Daoy (cell line): ENCODE measurements at places on chromosomes 2 and 18. TPM values are rescaled to one million over a fixed set of nuclear protein-coding genes. Genes with fewer than 3 reads are reported as not detected.

Gene FBXO41
- 0.98 and 1.3 TPM in 2 replicates for total RNA-seq

Gene ELMOD3
- total RNA-seq: 7.5 and 8.5 TPM in 2 replicates

Gene RAB27B
- total RNA-seq: 0.77 and 1.1 TPM in 2 replicates

Gene LIMS3
- total RNA-seq: 0.42 and 0.86 TPM in 2 replicates

Gene MSH2
- total RNA-seq: 75.1 and 105 TPM in 2 replicates

Gene PDE1A
- not detected in 2 replicates for total RNA-seq

Gene IL37
- not detected in 2 replicates for total RNA-seq

Gene MFSD2B
- total RNA-seq: 0.06 TPM in 1 of 2 replicates, not detected in the other

Gene CHST9
- 0.06 and 0.09 TPM in 2 replicates for total RNA-seq

Gene WNT10A
- 0.11 and 0.12 TPM in 2 replicates for total RNA-seq

Gene RAPGEF4
- total RNA-seq: 0.24 and 0.51 TPM in 2 replicates

Gene GKN2
- total RNA-seq: 0.06 TPM in 1 of 2 replicates, not detected in the other

Gene SERPINB10
- total RNA-seq: 1.5 and 9.9 TPM in 2 replicates

Gene ASB18
- total RNA-seq: not detected in 2 replicates

Gene UCN
- 0.11 TPM in 1 of 2 replicates, not detected in the other for total RNA-seq

Gene RPRM
- 0.12 and 0.40 TPM in 2 replicates for total RNA-seq
